Activated CD4-positive, alpha-beta memory T cell treated with anti-CD3 and anti-CD28 coated beads for 36 hours (primary cell): ENCODE measurements at places on chromosomes 5 and 9. TPM values are rescaled to one million over a fixed set of nuclear protein-coding genes. Genes with fewer than 3 reads are reported as not detected.

The SLC36A2 gene
- not detected for total RNA-seq

The ZNF462 gene
- total RNA-seq, result 0.64 TPM

The UBE2QL1 gene
- not detected for total RNA-seq

The GRIN3A gene
- total RNA-seq, result not detected

The MYORG gene
- total RNA-seq, result 1.9 TPM

The KIAA0825 gene
- total RNA-seq, result 0.69 TPM

The INSL6 gene
- total RNA-seq, result not detected

The APBA1 gene
- 0.26 TPM for total RNA-seq
